Inflammatory macrophage treated with lipopolysaccharide for 4 hours (primary cell): ENCODE measurements at places on chromosomes 16 and 17.

DNA sequence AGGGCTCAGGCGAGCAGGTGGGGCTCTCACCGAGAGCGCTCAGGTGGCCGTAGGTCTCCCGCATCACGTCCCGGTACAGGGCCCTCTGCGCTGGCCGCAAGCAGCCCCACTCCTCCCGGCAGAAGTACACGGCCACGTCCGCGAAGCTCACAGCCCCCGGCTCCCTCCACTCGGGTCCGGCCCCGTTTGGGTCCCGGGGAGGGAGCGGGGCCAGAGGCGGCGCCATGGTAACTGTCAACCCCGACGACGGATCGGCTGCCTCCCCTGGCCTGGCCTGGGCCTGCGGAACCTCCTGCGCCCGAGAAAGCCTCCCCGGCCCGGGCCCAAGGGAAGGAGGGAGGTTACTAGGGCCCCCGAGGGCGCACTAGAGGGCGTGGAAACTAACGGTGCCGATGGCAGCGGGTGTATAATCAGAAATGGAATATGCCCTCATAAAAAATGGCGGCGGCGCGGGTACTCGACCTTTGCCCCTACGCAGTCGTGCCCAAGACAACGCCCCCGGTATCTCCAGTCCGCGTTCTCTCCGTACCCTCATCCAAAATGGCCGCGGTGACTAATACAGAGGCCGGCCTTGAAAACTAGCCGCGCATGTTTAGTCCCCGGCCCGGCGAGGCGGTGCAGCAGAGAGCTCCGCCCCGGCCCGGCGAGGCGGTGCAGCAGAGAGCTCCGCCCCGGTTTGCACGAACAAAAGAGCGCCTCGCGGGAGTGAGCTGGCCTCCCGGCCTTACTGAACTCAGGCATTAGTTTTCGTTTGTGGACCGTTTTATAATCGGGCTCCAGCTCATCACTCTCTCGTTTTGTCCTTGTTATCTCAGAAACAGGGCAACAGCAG lies at the start of gene ZNF764:
Gene ZNF764 (minus strand): TSS at position 418 of the 832 bp plus-strand sequence. CDS start 192 bp downstream, at position 226.
- peak; percentile 99 for DNase-seq

DNA sequence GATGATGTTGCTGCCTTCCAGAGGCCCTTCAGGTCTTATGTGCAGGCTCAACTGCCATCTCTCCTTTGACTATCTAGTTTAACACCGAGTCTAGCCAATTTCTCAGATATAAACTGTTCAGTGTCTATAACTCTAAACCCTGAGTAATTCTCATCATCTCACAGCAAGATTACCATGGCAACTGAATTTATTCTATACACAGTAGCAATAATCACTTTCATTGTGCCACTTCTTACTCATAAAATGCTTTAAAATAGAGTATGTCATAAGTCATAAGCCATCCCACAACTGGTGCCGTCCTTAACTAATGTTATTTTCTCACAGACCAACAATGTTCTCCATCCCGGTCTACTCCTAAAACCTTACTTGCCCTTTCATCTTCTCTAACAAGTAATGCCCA lies 45.0 kb downstream of the SYNRG start:
- no peak for DNase-seq

- peak; percentile 23 for DNase-seq
Measured at GRCh38 chr16:81493755-81494433, 49.3 kb downstream of the CMIP start.

- peak; percentile 56 for DNase-seq
Measured at GRCh38 chr17:40283662-40284061, 4.0 kb upstream of the CDC6 start.

GRCh38 chr17:80362428-80363119 lies 52.4 kb upstream of the ENDOV start:
- DNase-seq, result no peak

- DNase-seq, result no peak
Measured at GRCh38 chr17:32192379-32192778, 50.1 kb downstream of the RHOT1 start.

DNA sequence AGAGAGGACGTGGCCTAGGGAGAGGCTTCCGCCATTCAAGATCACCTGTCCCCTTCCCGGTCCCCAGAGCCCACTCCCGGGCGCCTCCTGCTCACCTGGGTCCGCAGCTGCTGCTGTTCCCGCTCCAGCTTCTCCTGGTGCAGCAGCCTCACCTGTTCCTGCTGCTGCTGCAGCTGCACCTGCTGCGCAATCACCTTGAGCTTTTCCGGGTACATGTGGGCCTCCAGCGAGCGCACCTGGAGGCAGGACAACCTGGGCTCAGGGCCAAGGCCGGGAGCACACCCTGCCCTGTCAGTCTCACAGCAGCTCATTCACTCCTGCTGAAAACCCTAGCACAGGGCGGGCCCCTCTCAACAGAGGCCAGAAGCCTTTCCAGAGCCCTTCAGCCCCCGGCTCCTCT lies 12.5 kb downstream of the TFAP4 start:
- DNase-seq, result no peak

DNA sequence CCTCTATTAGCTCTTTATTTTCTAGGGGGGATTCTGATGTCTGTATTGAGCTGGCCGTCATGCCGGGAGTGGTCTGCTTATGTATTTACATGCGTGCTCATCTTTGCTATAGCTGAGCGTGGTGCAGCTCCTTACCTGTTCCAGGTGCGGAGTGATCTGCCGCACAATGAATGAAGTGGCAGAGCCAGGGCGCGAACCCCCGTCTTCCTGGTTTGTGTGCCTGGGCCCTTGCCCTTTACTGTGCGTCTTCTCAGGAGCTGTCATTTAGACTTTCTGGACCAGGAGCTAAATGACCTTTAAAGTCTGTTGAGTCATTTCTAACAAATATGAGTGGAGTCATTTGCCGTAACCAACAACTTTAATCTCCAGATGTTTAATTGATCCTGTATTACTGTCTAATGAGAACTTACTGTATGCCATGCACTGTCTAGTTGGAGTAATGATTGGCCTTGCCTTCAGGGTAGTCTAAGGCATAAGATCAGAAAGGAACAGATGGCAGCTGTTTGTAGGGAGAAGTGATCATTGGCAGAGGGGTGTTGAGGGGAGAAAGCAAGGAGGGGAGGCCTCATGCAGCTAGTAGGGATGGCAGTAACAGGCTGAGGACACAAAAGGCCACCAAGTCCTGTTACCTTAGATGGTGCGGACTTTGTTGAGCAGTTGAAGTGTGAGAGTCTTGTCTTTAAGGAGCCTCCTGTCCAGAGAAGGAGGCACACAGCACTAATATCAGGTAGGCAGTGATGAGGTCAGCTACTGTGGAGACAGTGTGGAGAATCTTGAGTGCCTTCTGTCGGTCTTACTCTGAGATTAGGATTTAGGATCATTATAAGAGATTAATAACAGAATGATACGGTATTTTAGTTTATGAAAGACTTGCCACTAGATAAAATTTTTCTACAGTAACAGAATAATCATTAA lies 53.9 kb downstream of the USP10 start:
- no peak for DNase-seq

GRCh38 chr17:58335061-58335731 lies 6.6 kb upstream of the TSPOAP1 start:
- no peak for DNase-seq

GRCh38 chr17:76597156-76598003 lies 11.7 kb upstream of the ST6GALNAC2 start:
- peak; percentile 93 for DNase-seq

DNA sequence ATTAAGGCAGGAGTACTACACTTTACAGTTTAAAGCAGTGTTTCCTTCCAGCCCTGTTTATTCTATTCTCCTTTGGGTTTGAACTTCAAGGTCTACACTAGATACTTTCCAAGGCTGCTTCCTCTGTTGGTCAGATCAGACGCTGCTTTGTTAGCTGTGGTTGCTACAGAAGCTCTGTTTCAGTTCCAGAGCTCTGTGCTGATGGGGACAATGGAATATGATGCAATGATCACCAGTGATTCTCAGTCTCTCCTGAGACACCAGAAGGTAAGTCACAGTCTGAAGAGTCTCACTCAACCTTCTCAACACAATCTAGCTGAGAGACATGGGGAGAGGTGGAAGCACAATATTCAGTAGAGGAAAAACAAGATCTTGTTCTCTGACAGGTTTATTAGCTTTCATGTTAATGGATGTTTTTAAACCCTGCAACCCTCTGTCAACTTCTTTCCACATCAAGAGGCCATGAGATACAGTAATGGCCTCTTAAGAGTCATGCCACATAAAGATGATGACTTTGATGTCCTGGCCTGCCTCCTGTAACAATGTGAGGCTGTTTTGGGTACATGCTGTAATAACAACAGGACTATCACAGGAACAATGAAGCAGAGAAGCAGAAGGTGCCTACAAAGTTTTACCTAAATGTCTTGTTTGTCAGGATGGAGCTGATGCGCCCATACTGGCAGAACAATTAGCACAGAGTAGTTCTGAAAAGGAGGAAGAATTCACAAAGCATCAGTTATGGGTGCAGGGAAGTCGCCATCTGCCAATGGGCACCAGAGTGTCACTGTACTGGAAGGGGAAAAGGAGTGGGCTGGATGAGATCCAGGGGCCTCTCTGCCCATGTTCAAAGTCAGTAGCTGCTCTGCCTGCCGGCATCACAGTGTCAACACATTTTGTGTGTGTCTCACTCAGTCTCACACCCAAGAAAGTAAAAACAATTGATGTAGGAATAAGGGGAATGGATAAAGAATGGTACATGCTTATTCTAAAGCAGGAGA lies 33.4 kb downstream of the PSME3IP1 start:
- DNase-seq, result peak; percentile 29

DNA sequence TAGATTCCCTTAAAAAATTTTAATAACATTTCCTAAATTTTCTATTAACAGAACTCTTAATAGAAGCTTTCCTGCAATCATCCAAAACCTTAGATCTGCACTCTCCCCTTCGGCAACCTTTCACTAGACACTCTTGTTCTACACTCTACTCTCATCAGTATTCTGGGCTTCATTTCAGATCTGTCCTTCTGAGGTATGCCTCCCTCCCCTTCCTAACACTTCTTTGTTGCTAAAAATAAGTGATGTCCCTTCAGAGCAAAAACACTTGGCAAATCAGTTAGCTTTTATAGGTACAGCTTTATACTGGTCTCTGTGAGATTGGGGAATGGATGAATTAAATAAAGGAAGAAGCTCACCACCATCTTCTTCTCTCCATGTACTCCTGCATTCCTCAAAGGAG lies 28.2 kb upstream of the GNAO1 start:
- no peak for DNase-seq

DNA sequence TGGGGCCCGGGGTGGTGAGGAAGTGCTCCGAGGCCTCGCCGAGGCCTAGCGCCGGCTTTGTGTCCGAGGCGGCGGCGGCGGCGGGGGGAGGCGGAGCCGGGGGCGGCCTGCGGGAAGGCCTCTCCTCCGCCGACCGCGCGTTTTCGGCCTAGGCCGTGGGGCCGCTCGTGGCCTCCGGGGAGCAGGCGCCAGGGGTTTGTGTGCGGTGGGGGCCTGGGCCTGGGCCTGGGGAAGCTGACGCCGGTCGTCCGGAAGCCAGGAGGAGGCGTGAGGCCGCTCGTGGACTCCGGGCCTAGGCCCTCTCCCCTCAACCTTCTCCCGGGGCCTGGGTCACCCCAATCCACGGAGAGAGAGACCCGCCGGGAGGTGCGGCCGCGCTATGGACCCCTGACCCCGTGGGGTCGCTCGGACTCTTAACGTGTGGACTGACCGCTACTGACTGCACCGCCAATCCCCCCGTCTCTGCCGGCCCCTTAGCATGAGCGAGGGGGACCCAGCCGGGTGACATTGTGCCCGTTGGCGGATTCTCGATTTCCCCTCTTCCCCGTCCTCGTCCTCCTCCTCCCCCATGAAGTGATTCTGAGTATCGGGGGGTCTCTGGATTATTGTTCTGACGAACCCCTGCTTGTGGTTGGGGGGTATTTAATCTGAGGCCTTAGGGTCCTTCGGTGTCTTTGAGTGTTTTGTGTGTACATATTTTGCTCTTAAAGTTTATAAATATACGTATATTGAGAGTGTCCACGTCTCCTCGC lies 660 bp downstream of the RBBP6 start:
- DNase-seq, result peak; percentile 60

GRCh38 chr16:18945233-18945632 lies 19.0 kb upstream of the SMG1 start:
- DNase-seq, result no peak

GRCh38 chr17:37405955-37406634 lies 541 bp downstream of the ACACA start:
- no peak for DNase-seq

DNA sequence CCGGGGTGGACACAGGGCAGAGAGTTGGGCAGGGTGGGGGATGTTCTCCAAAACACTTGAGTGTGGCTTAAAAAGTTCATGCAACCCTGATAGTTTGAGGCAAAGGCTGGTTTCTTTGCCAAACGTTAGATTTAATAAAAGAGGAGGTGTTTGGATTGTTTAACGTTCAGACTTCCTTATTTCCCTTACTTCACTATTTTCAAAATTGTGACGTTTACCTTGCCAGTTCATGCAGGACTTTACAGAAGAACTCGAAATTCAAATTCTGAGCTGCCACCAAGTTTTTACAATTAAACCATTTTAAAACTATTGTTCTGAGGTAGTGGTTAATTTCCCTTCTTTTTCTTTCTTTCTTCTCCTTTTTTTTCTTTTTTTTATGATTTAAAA lies 5.5 kb downstream of the SEC14L1 start:
- DNase-seq, result peak; percentile 50

DNA sequence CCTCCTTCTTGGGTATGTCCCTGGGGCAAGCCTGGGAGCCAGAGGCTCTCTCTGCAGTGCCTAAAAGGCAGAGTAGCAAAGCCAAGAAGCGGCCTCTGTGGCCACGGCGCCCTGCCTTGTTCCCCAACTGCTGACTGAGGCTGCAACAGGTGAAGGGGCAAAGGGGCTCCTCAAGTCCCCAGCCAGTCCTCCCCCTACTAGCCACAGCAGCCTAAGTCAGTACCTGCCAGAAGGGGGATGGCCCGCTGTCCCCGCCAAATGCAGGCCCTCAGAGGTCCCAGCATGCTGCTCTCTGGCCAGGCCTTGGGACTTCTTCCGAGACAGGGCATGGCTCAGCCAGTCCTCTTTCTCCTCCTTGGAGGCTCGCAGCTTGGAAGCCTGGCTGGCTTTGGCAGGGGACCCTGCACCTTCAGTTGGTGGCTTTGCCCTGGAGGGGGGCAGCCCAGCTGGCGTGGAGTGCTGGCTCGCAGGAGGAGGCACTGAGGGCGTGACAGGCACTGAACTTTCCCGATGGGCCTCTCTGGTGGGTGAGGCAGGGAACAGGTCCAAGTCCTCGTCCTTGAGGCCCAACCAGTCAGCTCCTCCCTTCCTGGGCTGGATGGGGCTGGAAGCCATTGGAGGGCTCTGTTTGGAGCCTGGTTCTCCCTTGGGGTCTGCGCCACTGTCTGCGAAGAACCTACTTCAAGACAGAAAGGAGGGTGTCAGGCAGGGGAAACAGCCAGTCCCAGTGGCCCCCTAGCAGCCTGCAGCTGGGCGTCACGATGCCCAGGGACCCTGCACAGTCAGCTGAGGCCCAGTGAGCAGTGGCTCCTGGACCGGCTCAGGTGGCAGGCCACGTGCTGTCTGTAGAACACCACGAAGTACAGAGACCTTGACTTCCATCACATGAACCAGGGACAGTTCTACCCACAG lies 17.6 kb downstream of the FBF1 start:
- DNase-seq, result no peak

DNA sequence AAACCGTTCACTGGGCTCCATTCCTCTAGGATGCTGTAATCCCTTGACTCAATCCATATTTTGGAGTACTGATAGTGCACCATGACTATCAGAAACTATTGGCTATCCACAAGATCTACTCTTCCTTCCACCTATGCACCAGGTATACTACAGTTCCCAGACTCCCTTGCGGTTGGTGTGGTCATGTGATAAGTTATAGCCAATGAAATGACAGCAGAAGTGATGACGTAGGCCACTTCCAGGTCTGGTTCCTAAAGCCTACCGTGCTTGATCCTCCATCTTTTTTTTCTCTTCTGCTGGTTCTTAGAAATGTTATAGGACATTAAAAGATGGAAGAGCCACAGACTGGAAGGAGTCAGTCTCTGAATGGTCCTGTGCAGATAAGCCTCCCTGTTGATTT lies 278.8 kb upstream of the C16orf82 start:
- DNase-seq, result no peak

- no peak for DNase-seq
Measured at GRCh38 chr17:18231164-18231563, 5.7 kb downstream of the LLGL1 start.
